Fibroblast of villous mesenchyme (primary cell): ENCODE measurements at places on chromosomes 3 and 15. TPM values are rescaled to one million over a fixed set of nuclear protein-coding genes. Genes with fewer than 3 reads are reported as not detected.

Gene NR1I2
- total RNA-seq = under 0.01 TPM in 2 replicates

- DNase-seq = peak; percentile 36
These were observed 82.0 kb downstream of the LYSMD4 start for GRCh38 chr15:99651023-99651807.

Gene ZNF80
- under 0.01 TPM in 1 of 2 replicates, not detected in the other for total RNA-seq

DNA sequence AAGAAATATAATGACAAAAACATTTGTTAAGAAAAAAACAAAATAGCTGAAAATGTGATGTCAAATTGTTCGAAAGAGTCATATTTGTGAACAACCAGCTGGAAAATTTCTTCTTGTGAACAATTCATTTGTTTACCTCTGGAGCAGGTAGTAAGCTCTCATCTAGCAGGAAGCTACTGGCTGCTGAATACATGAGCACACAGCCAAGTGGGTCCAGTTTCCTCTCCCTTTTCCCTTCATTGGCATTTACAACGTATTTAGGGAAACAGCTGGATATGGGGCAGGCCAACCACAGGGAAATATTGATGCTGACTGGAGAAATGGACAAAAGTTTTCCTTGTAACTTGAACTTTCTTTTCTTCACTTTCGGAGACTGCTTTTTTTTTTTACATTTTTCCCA lies 1354.7 kb upstream of the EPHA6 start:
- no peak for DNase-seq

Gene CASR
- not detected in 2 replicates for total RNA-seq

DNA sequence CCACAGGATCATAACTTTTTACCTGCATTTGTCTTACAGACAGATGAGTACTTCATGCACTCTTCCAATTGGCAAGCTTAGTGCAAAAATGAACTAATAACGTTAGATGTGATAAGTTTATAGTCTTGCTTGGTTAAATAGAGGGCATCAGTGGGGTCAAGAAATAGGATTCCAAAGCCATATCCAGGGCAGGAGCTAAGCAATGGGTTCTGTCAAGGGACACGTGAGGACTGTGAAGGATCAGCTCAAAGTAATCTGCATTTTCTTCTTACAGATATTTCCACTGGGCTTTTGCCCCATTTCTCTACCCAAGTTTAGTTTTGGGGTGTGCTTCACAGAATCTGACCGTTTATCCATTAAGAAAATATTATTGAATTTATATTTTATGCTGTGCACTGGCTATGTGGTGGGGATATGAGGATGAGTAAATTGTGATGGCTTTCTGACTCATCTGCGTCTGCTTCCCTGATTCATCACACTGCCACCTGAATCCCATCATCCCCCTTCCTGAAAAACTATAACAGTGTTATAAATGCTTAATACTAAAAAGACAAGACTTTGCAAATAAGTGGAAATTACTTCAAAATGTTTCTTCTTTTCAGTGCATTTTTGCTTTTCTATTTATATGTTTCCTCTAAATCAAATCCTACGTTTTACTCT lies 17.5 kb downstream of the PPP2R3A start:
- peak; percentile 28 for DNase-seq

GRCh38 chr3:170102431-170102830 lies 64.6 kb downstream of the GPR160 start:
- no peak for DNase-seq

DNA sequence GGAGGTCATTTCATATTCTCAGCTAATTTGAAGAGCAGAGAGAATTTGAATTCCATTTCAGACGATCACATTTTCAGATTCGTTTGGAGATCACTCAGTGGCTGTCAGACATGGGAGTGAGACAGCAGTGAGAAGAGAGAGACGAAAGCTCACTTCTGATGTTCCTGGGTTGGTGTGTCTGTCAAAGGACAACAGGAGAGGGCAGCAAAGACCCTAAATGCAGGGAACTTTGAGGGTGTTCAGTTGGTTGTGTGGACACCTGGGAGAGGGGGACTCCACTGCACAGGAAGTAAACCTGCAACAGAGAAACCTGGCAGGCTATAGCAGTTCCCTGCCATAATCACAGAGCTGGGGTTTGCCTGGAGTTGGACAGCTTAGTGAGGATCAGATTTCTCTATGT lies 675.1 kb downstream of the SQOR start:
- DNase-seq = no peak

DNA sequence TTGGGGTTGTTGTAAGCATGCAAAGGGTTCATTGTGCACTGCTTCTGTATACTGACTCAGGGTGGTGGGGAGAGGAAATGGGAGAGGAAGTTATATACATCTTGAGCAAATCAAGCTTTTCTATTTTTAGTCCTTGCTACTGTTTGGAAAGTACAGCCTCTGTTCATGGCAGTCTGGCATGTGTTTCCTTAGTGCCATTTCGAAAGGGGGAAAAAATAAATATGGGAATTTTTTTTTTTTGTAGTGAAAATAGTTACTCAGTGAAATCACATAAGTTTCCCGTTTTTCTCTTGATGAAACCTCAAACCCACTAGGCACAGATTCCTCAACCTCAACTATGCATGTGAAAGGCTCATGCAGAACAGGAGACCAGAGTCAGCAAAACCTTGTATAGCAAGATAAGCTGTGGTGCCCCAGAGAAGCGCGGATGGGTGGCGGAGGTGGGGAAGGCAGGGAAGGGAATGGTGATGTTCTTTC lies 353.3 kb downstream of the LPP start:
- DNase-seq = peak; percentile 95

DNA sequence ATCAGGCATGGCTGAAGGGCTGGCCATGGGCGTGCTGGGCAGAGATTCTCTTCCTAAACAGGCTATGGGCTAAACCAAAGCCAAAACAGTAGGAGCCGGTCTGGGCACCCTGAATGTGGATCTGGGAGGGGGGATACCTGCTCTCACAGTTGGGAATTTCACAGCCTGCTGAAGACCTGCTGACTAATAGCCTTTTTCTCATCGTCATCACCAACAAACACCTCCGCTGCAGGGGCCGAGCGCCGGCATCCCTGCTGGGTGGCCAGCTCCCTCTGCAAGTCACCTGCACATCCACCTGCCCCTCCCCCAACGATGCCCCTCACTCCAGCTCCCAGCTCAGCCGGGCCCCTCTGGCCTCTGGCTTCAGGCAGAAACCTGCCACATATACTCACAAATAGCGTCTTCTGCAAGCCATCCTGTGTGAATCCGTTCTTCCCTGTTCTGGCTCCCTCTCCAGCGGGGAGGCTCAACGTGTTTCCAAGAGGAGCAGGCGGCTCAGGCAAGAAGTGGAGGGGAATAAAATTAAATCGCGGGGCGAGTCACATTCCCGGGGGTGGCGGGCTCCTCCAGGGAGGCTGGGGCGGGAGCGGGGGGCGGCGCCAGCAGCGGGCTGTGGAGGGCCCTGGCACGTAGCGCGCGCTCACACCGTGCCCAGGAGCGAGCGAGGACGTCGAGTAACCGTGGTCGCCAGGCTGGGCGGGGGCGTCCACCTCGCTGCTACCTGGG lies 466 bp downstream of the IQSEC1 start:
- no peak for DNase-seq

GRCh38 chr15:66883284-66883911 lies 181.4 kb downstream of the SMAD6 start:
- peak; percentile 98 for DNase-seq

GRCh38 chr3:27253831-27254230 lies 115.4 kb downstream of the NEK10 start:
- peak; percentile 10 for DNase-seq

- DNase-seq = no peak
These were observed 46.7 kb downstream of the CASR start for GRCh38 chr3:122230174-122230573.

Gene KIAA1143
- 13.2 and 20.7 TPM in 2 replicates for total RNA-seq

GRCh38 chr3:78974181-78974790 lies 793.5 kb downstream of the ROBO1 start:
- no peak for DNase-seq

Gene PLSCR2
- 0.43 TPM in 1 of 2 replicates, not detected in the other for total RNA-seq

DNA sequence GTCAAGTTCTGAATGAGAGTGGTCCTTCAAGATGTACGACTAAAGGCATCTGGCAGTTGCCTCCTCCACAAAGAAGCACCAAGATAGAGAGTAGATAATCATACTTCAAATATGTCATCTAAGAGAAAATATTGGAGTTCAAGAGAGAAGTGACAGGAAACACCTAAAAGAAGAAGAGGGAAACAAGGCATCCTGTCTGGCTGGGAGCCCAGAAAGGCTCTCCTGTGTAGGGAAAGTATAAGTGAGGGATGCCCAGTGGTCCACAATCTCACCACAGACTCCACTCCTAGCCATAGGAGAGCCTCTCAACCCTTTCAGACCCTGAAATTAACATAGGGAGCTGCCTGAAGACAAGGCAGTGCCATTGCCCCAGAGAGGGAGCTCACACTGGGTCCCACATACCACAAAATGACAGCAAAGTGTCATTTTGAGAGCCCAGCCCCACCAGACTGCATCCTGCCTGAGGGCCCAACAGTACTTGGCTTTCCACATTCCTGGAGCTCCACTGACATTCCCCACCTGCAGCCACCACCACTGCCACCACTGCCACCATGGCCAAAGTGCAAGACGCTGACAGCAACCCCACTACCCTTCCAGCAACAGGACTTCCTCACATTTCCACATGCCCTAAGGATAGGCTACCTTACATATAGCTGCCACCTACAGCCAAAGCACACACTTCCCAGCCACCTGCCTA lies 210.6 kb downstream of the ATP8B4 start:
- DNase-seq = no peak

GRCh38 chr3:53256704-53257055 lies 858 bp upstream of the TKT start:
- no peak for DNase-seq

Gene RAB43
- total RNA-seq = 19.0 and 20.6 TPM in 2 replicates

GRCh38 chr3:173770011-173770410 lies 372.5 kb downstream of the NLGN1 start:
- DNase-seq = no peak

Gene RAF1
- total RNA-seq = 86.7 and 111 TPM in 2 replicates

Gene FEZF2
- total RNA-seq = not detected in 2 replicates

GRCh38 chr3:15051531-15051930 lies 13.6 kb downstream of the MRPS25 start:
- peak; percentile 38 for DNase-seq

DNA sequence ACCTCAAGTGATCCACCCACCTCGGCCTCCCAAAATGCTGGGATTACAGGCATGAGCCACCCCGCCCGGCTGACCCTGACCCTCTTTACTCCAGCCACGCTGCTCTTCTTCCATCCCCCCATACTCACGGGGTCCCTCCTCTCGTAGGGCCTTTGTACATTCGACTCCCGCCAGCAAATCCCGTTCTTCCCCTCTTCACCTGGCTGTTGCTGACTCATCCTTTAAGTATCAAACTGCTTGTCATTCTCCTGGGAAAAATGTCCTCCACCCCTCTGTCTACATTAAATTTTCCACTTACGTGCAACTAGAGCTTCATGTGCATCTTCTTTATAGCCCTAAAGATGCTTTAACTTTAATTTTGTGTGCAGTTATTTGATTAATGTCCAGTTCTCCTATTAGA lies 203.1 kb downstream of the OPA1 start:
- no peak for DNase-seq

Gene TTLL13
- total RNA-seq = under 0.01 and 0.32 TPM in 2 replicates

- DNase-seq = no peak
These were observed 13.9 kb upstream of the FAM174B start for GRCh38 chr15:92669432-92669831.

DNA sequence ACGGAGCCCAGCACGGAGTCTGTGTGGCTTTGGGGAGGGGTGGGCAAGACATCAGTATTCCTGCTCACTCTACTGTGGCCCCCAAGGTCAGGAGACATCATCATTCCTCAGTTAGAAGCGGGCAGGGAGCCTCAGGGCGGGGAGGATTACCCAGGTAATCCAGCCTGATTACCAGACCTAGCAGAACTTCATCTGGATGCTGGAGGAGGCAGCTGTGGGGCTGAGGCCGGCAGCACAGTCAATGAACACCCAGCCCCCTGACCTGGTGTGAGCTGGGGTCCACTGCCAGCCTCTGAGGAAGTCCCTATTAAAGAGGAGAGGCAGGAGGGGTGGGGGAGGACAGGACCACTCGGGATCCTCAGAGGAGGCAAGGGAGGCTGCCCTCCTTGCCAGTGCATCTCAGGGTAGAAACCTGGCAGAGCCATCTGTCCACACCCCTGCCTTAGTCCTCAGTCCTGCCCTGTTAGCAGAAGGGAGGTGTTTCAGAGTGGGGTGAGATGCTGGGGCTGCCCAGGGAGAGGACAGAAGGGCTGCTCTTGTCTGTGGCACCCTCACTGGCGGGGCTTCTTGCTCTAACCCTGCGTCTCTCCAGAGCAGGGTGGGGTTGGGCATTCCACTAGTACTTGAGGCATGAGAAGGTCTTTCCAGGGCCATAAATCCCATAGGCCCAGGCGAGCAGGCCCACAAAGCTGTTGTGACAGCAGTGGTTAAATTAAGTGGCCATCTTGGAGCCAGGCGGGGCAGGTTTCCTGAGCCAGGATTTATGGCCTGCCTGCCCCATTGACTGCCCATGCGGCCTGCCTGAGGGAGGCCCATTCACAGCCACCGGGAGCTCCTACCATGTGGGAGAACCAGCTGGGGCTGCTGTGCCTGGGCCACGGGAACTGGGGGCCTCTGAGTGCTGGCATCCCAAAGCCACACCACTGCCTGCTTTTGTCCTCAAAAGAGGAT lies 82.1 kb downstream of the LINGO1 start:
- peak; percentile 29 for DNase-seq

GRCh38 chr15:96336596-96337364 lies 6.3 kb downstream of the NR2F2 start:
- no peak for DNase-seq

DNA sequence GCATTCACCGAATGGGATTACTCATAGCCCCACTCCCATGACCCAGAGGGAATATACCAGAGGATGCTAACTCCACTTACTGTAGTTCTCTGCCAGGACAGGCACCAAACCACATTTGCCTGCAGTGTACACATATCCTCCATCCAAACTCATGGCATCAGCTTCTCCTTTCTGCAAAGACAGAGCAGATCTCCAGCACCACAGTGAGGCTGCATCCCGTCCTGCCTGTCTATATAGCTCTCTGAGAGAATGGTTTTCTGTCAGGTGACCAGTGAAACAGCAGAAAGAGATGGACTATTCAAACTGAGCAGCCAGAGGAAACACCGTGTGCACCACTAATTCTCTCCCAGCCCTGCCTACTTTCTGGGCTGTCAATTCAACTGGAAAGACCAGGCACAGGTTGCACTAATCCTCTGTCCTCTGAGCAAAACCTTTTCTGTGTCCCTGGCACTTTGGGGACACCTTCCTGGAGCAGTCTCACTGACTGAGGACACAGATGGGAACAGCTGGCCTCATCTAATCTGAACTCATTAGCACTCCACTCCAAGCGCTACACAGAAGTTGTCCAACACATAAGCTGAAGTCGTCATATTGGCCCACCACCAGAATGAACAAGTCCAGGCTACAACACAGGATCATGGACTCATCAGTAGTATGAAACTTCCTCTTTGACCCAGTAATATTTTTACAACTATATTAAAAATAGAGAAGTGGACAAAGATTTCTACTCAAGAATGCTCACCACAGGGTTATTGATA lies 17.3 kb downstream of the LTF start:
- no peak for DNase-seq
